ENCODE measurements at places on chromosomes 12 and 14. TPM values are rescaled to one million over a fixed set of nuclear protein-coding genes. Genes with fewer than 3 reads are reported as not detected.

Gene PLA2G1B
- 0.72 TPM for total RNA-seq

Gene TPPP2
- total RNA-seq: not detected

Gene PIANP
- 3.8 TPM for total RNA-seq

Gene SERPINA12
- total RNA-seq: not detected

Gene CNTN1
- total RNA-seq: 278 TPM

Gene TMCC3
- 31.3 TPM for total RNA-seq

Gene ARID4A
- 38.1 TPM for total RNA-seq

Gene PDZRN4
- 9.2 TPM for total RNA-seq

Gene DEGS2
- total RNA-seq: 0.99 TPM

Gene CLEC2D
- total RNA-seq: 11.1 TPM

Gene GSG1
- 0.59 TPM for total RNA-seq

Gene MAPK1IP1L
- 39.7 TPM for total RNA-seq

Gene KRT2
- total RNA-seq: not detected

Gene ACOT6
- 0.11 TPM for total RNA-seq

Gene SIX1
- 24.1 TPM for total RNA-seq

Gene SLC7A7
- 8.5 TPM for total RNA-seq

Gene EFS
- 26.5 TPM for total RNA-seq

Gene AHNAK2
- 102 TPM for total RNA-seq

Gene KCNJ8
- 15.3 TPM for total RNA-seq
